Activated B cell treated with CpG ODN at 0.5 μM for 24 hours (primary cell): ENCODE measurements at places on chromosomes 3 and 15. TPM values are rescaled to one million over a fixed set of nuclear protein-coding genes. Genes with fewer than 3 reads are reported as not detected.

GRCh38 chr3:72169561-72170472, 384.9 kb upstream of the PROK2 start:
- no peak for DNase-seq
- no peak overlapping the region for H3K4me3 ChIP-seq
- H3K4me1 ChIP-seq = peaks cover 33% of the 10 kb centered on the region

DNA sequence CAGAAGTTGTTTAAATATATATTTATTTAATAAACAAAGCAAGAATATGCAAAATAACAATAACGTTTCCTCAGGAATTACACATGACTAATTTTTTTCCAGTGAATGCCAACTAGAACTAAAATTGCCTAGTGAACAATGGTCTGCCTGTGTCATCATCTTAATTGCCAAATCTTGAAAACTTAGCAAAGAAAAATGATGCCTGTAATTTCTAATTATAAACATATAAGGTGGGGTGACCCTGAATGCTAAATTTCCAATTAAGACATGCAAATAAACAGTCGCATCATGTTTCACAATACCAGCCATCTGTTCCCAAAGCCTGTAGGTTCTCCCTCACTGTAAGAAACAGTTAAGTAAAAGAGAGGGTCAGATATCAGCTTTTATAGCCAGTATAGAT, 67.6 kb upstream of the PLCL2 start:
- no peaks in the 10 kb centered on the region for H3K27me3 ChIP-seq
- H3K27ac ChIP-seq = no peak overlapping the region
- H3K4me3 ChIP-seq = no peak overlapping the region
- no peak for DNase-seq
- H3K4me1 ChIP-seq = peaks cover 7% of the 10 kb centered on the region
- no peaks in the 10 kb centered on the region for H3K36me3 ChIP-seq

GRCh38 chr15:98980899-98981228, 26.7 kb downstream of the PGPEP1L start:
- no peak overlapping the region for H3K4me3 ChIP-seq
- no peaks in the 10 kb centered on the region for H3K27me3 ChIP-seq
- H3K36me3 ChIP-seq = no peaks in the 10 kb centered on the region
- no peaks in the 10 kb centered on the region for H3K4me1 ChIP-seq

- no peak for DNase-seq
- no peaks in the 10 kb centered on the region for H3K27me3 ChIP-seq
- H3K27ac ChIP-seq = no peak overlapping the region
- H3K4me3 ChIP-seq = no peak overlapping the region
- no peaks in the 10 kb centered on the region for H3K36me3 ChIP-seq
- peaks cover 26% of the 10 kb centered on the region for H3K4me1 ChIP-seq
Measured at GRCh38 chr3:195209847-195210265, 61.1 kb downstream of the XXYLT1 start.

GRCh38 chr3:105499961-105500360, 133.3 kb downstream of the ALCAM start:
- H3K4me3 ChIP-seq = no peak overlapping the region
- H3K27ac ChIP-seq = no peak overlapping the region
- H3K27me3 ChIP-seq = no peaks in the 10 kb centered on the region

DNA sequence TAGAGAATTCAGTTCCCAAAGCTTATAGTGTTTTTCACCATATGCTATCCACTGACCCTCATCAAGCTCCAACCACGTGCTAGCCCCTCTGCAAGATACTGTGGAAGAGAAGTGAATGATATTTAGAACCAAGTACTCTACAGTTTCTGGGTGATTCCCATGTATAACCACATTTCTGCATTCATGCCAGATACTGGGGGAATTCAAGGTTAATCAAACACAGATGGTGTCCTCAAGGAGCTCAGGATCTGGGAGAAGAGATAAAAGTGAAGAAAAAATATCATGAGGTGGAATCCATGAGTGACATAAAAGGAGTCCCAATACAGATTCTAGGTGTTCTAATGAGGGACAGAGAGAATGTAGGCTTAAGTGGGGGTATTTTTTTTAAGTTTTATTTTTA, 195.8 kb downstream of the FHIT start:
- H3K36me3 ChIP-seq = no peaks in the 10 kb centered on the region
- no peaks in the 10 kb centered on the region for H3K4me1 ChIP-seq
- no peak for DNase-seq

The CILP gene
- total RNA-seq = 0.10 and 0.18 TPM in 2 replicates

The SERPINI2 gene
- total RNA-seq = not detected in 2 replicates

The ARHGEF26 gene
- 0.05 TPM in 1 of 2 replicates, not detected in the other for total RNA-seq

The CGNL1 gene
- 0.11 and 0.15 TPM in 2 replicates for total RNA-seq

The ZNF385D gene
- total RNA-seq = not detected in 2 replicates
